ENCODE measurements at places on chromosomes 2 and 18.
A peak's percentile ranks its signal among the peaks of the same experiment; 100 is the strongest.

DNA sequence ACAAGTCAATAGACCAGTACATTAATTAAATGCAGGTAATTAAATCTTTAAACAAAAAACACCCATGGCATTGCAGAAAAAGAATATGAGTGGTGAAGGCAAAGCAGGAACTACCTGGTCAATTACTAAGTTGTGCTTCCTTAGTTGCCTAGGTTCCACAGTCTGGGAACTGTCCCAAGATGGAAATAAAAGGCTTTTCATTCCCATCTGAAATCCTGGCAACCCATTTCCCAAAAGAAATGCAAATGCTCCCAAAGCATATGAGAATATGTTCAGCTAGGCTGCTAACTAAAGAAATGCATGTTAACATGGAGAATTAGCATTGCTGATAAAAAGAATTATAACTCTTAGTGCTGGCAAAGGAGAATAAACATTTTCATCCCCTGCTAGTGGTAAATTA lies 177.8 kb downstream of the TMEM163 start:
- peaks cover 9% of the 10 kb centered on the region for H3K4me1 ChIP-seq
- H3K36me3 ChIP-seq, result no peaks in the 10 kb centered on the region
- H3K27ac ChIP-seq, result no peak overlapping the region
- DNase-seq, result no peak
- H3K4me3 ChIP-seq, result no peak overlapping the region

DNA sequence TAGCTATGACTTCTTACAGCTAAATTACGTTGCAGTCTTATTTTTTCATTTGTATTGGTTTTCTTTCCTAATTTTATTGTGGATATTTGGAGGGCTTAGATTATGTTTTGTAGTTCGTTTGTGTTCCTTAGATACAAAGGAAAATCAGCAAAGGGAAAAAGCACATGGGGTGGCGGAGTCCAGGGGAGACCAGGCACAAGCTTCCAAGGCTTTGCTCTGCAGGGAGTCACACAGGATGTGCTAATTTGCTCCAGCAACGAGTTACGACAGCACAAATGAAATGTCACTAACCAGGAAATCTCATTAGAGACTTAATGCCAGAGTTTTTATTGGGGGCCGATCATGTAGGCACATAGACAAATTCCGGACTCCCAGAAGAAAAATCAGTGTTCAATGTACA lies 60.5 kb upstream of the CABYR start:
- no peak overlapping the region for H3K27ac ChIP-seq
- H3K27me3 ChIP-seq, result no peaks in the 10 kb centered on the region

- H3K27me3 ChIP-seq, result peaks cover 19% of the 10 kb centered on the region
- no peak overlapping the region for H3K4me3 ChIP-seq
- H3K4me1 ChIP-seq, result no peaks in the 10 kb centered on the region
- no peak for DNase-seq
- H3K36me3 ChIP-seq, result no peaks in the 10 kb centered on the region
Measured at GRCh38 chr2:31558401-31559295, 22.1 kb downstream of the SRD5A2 start.

GRCh38 chr2:20596193-20596972 lies 54.5 kb downstream of the HS1BP3 start:
- no peaks in the 10 kb centered on the region for H3K36me3 ChIP-seq
- H3K4me1 ChIP-seq, result peaks cover 47% of the 10 kb centered on the region
- H3K27ac ChIP-seq, result peak overlapping the region; percentile 7

GRCh38 chr2:95271381-95271971 lies 2.8 kb upstream of the PROM2 start:
- no peaks in the 10 kb centered on the region for H3K36me3 ChIP-seq
- H3K4me1 ChIP-seq, result no peaks in the 10 kb centered on the region
- no peak overlapping the region for H3K4me3 ChIP-seq
- H3K27ac ChIP-seq, result peak overlapping the region; percentile 36
